ENCODE measurements at places on chromosomes 1 and 21.

- peak overlapping the region; percentile 94 for H3K4me3 ChIP-seq
- peaks cover 35% of the 10 kb centered on the region for H3K4me1 ChIP-seq
- no peaks in the 10 kb centered on the region for H3K36me3 ChIP-seq
- no peak for DNase-seq
These were observed 442 bp upstream of the PPP1R12B start for GRCh38 chr1:202348005-202348508.

GRCh38 chr1:215793180-215793579, 226.1 kb downstream of the KCTD3 start:
- H3K4me1 ChIP-seq, result peaks cover 5% of the 10 kb centered on the region
- no peaks in the 10 kb centered on the region for H3K27me3 ChIP-seq
- H3K36me3 ChIP-seq, result no peaks in the 10 kb centered on the region
- DNase-seq, result no peak
- H3K27ac ChIP-seq, result no peak overlapping the region

DNA sequence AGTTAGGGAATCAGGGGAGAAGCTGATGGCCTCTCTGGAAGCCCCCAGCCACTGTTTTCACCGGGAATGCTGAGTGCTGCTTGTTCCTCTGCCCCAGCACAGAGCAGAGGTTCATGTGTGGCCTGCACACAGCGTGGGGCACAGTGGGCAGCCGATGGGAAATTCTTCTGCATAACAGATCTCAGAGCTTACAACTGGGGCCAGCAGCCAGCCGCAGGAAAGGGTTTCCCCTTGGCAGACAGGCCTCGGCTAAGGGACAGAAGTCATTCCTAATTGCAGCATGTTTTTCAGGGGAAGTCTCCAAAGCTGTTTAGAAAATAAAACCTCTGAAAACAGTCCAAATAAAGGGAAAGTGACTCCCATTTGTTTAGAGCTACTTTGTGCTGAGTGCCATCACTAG, 22.6 kb downstream of the HMGB4 start:
- H3K36me3 ChIP-seq, result no peaks in the 10 kb centered on the region
- no peak for DNase-seq

GRCh38 chr1:152759453-152760173, 1.8 kb downstream of the KPRP start:
- H3K27ac ChIP-seq, result no peak overlapping the region
- peaks cover 6% of the 10 kb centered on the region for H3K36me3 ChIP-seq
- no peak overlapping the region for H3K4me3 ChIP-seq
- no peak for DNase-seq

DNA sequence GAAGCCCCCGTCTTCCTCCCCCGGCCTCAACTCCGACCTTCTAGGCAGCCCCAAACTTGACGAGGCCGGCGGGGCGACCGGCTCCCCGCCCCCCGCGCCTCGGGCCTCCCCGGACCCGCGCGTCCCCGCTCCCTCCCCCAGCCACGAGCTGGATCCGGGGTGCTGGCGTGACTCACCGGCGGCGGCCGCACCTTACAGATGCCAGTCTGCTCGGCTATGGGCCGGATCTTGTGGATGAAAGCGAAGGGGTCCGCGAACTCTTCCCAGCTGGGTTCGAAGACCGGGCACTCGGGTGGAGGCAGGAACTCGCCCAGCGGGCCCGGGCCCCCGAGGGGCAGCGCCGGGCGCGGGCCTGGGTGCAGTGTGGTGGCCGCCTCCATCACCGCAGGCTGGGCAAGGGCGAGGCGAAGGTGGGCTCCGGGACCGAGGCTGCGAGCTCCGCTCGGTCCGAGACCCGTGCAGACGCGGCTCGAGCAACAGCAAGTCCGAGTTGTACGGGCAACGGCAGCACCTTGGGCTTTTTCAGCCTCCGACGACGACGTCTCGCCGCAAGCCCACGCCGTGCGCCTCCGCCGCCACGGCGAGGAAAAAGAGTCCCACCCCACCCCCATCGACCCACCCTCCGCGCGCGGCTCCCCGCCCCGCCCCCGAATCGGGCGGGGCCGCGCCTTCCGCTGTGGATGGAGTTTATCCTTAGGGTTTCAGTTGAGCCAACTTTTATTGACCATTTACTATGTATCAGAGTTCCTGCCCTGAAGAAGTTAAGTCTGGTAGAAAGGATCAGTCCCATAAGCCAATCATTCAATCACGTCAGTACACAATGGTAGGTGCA, at the start of gene KDM5B:
Gene KDM5B (minus strand): TSS at position 496 of the 832 bp plus-strand sequence. CDS start 116 bp downstream, at position 380.
- H3K36me3 ChIP-seq, result peaks cover 6% of the 10 kb centered on the region
- H3K27ac ChIP-seq, result peak within 1 kb of the TSS; percentile 34
- H3K4me3 ChIP-seq, result peak within 1 kb of the TSS; percentile 90
- peaks cover 33% of the 10 kb centered on the region for H3K27me3 ChIP-seq

GRCh38 chr1:208154679-208155642, 89.2 kb downstream of the PLXNA2 start:
- H3K36me3 ChIP-seq, result peaks cover 4% of the 10 kb centered on the region
- peaks cover 52% of the 10 kb centered on the region for H3K4me1 ChIP-seq
- no peak for DNase-seq
- H3K27ac ChIP-seq, result peak overlapping the region; percentile 78

GRCh38 chr1:12464045-12464461, 154.0 kb downstream of the DHRS3 start:
- H3K4me1 ChIP-seq, result peaks cover 53% of the 10 kb centered on the region
- H3K4me3 ChIP-seq, result no peak overlapping the region
- DNase-seq, result no peak
- H3K27ac ChIP-seq, result no peak overlapping the region
- peaks cover 5% of the 10 kb centered on the region for H3K27me3 ChIP-seq
- H3K36me3 ChIP-seq, result peaks cover 35% of the 10 kb centered on the region

DNA sequence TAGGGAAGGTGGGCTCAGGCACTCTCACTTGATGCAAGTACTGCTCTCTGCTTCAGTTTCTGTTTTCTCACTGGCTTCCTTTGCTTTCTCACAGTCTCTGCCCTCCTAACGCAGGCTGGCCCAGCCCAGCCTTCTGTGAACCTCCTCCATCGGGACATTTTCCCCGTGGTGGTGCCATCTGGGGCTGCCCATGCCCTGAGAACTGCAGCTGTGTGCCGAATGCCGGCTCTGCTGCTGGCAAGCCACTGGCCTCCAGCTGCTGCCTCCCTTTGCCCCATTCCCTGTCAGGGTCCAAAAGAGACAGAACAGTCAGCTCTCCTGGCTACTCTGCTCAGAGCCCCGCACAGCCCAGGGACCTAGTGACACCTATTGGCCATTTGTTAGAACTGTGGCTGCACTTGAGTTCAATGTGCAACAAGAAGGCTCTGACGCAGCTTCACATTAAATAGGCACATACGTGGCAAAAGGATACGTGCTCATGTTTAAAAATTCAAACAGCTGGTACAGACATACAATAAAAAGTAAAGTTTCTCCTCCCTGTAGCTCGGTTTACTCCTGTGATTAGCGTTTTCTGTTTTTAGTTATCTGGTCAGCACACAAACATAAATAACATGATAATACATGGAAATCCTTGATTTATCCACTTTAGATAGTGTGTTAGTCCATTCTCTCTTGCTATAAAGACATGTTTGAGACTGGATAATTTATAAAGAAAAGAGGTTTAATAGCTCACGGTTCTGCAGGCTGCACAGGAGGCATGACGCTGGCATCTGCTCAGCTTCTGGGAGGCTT, 46.6 kb downstream of the FCRL5 start:
- peaks cover 4% of the 10 kb centered on the region for H3K4me1 ChIP-seq
- H3K4me3 ChIP-seq, result no peak overlapping the region
- H3K36me3 ChIP-seq, result no peaks in the 10 kb centered on the region
- peak; percentile 66 for DNase-seq

All from nephron progenitor cell (in vitro differentiated cells).